ENCODE measurements at places on chromosomes 6 and 20.

DNA sequence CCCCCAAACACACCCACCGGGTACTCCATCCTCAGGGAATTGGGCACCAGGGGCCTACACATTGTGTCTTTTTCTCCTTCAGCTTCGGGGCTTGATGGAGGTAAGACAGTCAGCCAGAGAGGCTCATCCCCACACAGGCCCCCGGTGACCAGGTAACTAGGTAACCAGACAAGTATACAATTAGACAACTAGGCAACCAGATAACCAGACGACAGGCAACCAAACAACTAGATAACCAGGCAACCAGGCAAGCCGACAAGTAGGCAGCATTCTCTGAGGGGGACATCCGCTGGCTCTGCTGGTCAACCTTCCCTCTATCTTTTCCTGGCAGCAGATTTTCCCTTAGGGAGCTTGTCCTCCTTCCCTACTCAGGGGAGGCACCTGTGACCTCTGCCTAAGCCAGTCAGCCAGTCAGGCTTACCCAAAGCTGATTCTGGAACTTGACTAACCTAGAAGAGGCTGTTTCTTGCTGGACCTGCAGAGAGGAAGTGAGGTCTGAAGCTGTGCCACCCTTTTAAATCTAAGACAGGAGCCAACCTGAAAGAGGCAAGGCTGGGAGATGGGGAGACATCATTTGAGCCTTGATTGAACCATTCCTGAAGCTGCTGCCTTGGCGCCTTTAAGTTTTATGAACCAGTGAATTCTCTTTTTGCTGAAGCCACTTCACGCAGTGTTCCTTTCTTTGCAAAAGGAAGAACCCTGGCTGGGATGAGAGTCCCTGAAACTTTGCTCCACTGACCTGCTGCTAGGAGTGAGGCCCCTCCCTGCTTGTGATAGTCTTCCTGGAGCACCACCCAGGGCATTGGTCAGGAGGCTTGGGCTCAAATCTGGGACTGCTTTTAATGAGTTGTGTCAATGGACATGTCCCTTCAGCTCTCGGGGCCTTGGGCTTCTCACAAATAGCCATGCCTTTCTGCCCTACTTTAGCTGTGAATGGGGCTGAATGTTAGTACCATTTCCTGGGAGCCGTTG, 96.4 kb upstream of the RNF24 start:
- DNase-seq: no peak

DNA sequence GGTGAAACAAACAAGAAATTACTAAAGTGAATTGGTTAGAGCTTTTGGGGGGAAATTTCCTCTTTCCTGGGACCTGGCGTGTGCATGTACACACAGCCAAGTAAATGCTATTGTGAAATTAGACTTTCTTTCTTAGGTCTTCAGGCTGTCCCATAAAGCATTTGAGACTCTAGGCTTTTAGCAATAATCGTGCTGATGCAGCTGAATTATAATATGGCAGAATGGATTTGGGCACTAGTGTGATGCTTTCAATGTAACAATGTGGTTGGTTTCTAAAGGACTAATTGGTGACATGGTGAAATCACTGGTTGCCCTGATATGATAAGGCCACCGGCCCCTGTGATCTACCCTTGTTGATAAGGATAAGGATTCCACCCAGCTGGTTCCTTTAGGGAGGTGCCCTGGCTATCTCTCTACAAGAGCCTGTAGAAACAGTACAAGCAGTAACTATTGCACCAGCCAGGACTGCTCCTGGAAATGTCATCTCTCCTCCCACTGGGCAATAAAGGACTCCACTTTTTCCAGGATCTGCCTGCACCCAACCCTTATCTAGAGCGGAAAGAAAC, 164.1 kb downstream of the TFAP2A start:
- DNase-seq: no peak

- DNase-seq: no peak
Measured at GRCh38 chr6:54900666-54901065, 54.1 kb downstream of the FAM83B start.

DNA sequence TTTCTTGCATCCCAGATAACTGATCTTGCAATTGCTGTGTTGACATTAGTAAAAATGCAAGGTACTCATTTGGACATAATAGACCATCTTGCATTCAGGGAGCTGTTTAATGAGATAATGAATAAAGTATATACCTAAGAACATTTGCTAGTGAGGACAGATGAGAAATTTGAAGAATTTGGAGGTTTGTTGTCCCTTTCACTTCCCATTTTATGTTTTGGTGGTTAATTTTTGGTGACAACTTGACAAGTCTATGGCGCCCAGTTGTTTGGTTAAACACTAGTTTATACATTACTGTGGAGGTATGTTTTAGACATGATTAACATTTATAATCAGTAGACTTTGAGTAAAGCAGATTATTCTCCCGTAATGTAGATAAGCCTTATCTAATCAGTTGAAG, 300.2 kb upstream of the SYNCRIP start:
- no peak for DNase-seq

GRCh38 chr6:124393536-124393935, 568.7 kb upstream of the RNF217 start:
- DNase-seq: no peak

- no peak for DNase-seq
Measured at GRCh38 chr6:12009180-12009685, 2.9 kb upstream of the HIVEP1 start.

GRCh38 chr20:64049060-64049877, at the start of gene SOX18:
Gene SOX18, minus strand, starts transcription at chr20:64049639. Its CDS starts 123 bp downstream, at chr20:64049516.
- DNase-seq: peak; percentile 65

DNA sequence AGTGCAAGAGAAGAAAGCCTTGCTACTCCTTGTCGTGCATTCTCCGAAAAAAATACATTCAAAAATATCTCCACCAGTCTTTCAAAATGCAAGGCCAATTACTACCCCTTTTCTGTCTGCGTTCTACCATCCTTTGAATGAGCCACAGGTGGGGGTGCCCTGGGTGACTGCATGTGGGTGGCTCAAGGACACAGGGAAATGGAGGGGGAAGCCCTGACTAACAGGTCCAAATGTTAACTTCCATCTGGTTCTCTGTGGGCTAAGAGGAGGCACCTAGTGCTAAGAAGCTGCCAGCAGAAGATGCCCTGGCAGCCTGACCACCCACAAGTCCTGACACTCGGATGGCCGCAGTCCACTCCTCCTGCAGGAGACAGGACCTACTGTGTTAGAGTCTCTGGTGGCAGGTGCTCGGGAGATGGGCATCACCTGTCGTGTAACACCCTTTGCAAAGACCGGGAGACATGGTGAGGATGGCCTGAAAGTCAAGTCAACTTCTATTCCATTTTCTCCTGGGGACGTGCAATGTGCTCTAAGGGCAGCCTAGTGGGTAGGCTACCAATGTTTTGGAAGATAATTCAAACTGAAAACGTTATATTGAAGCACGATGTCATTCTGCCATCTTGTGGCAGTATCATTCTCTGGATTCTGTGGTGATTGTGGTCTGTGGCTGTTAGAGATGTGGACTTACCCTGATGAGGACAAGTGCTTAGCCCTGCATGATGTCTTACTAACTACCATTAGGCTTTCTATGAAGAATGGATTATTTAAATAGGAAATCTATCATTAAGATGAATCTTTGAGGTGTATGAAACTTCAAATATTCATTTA, 27.4 kb upstream of the IGF2R start:
- DNase-seq: no peak

DNA sequence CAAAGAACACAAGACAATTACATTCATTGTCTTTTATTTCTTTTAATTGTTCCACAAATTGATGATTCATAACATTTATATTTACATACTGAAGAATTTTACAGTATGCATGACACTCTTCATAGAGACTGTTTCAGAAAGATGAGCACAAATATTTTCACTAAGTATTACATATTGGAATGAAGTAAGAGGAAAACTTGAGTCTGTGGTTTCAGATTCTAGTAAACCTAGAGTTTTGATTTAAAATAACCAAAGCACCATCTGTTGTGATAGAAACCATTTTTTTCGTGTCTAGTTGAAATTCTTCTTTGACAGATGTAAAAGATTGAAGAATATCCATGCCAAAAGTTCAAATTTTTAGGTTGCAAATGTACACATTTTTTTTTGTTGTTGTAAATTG, 32.1 kb upstream of the OPN5 start:
- no peak for DNase-seq

- no peak for DNase-seq
Measured at GRCh38 chr20:58128635-58129625, 99.5 kb downstream of the ANKRD60 start.

GRCh38 chr6:144122861-144123260, 27.5 kb upstream of the STX11 start:
- DNase-seq: no peak

- no peak for DNase-seq
Measured at GRCh38 chr20:5687884-5688283, 62.3 kb upstream of the SHLD1 start.

DNA sequence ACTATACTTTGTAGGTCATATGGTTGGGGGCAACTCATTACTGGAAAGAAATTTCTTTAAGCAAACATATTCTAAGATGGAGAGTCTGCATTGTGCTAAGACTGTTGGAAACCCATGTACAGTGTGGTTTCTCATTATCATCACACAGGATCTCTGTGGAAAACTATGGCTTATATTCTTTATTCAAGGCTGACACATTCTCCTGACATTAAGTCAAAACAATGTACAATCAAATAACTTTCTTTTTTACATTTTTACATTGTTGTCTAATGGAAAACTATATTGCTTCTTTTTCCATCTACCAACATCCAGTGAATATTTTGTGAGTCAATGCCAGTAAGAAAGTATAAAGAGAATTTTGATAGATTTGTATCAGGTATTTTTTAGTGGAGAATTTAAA, 417.6 kb downstream of the GRIK2 start:
- DNase-seq: no peak

GRCh38 chr20:49955167-49955566, 19.0 kb downstream of the RNF114 start:
- no peak for DNase-seq

DNA sequence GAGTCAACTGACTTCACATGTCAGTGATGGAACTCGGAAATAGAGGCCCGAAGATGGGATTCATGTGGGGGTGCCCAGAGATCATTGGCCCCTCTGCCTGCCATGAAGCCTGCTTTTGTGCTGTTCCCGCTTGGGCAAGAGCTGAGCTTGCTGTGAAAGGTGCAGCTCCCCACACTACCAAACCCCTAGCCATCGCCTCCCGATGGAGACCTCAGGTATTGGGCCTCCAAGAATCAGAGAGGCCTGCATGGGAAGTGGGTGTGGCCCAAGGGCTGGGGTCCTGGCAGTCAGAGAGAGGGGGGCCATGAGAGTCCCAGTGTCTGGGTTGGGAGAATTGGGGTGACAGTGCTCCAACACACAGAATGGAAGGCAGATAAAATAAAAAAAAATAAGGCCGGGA, 160.9 kb downstream of the SOD2 start:
- DNase-seq: no peak

- DNase-seq: no peak
Measured at GRCh38 chr6:145034664-145035063, 700.7 kb downstream of the EPM2A start.

DNA sequence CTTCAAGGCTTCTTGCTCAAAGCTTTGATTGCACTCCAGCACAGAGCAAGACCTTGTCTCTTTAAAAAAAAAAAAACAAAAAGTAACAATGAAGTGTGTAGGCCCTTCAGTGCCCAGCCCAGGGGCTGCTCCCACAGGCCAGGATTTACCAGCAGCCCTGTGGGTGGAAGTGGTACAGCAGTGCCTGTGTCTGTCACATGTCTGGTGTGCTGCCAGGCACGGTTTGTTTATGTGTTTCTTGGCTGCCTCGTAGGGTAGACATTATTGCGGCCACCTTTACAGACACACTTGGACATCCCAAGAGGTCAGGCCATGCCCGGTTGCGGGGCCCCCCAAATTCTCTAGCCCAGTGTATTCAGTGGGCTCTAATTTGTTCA, 12.7 kb downstream of the DYNLRB1 start:
- DNase-seq: peak; percentile 85

GRCh38 chr20:48668451-48668946, 159.3 kb downstream of the PREX1 start:
- DNase-seq: peak; percentile 60

GRCh38 chr20:55266361-55266760, 739.0 kb downstream of the CBLN4 start:
- no peak for DNase-seq

DNA sequence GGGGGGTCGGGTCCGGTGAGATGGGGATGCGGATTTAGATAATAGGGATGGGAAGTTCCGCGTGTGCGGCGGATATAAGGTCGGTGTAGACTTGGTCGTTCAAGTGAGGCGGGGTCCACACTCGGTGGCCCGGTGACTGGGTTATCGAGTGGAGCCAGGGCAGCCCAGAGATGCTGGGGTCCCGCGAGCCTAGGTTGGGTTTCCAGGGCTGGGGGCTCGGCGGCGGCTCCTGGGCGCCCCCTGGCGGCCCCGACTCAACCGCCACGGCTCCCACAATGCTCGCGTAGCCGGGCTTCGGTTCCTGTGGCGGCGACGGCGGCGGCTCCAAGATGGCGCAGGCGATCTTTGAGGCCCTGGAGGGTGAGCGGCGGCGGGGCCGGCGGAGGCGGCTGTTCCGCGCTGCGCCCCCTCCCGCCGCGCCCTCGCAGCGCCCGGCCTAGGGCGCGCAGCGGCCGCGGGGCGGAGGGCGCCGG, at the start of gene ZNF341:
ZNF341 (plus strand) TSS at position 304 of the 473 bp plus-strand sequence; CDS start at position 330, 26 bp downstream.
- DNase-seq: peak; percentile 94

GRCh38 chr6:3634280-3634816, 117.2 kb downstream of the PXDC1 start:
- DNase-seq: no peak

- DNase-seq: no peak
Measured at GRCh38 chr20:48752963-48753362, 74.8 kb downstream of the PREX1 start.

- no peak for DNase-seq
Measured at GRCh38 chr6:65830151-65830550, 123.1 kb upstream of the EYS start.

DNA sequence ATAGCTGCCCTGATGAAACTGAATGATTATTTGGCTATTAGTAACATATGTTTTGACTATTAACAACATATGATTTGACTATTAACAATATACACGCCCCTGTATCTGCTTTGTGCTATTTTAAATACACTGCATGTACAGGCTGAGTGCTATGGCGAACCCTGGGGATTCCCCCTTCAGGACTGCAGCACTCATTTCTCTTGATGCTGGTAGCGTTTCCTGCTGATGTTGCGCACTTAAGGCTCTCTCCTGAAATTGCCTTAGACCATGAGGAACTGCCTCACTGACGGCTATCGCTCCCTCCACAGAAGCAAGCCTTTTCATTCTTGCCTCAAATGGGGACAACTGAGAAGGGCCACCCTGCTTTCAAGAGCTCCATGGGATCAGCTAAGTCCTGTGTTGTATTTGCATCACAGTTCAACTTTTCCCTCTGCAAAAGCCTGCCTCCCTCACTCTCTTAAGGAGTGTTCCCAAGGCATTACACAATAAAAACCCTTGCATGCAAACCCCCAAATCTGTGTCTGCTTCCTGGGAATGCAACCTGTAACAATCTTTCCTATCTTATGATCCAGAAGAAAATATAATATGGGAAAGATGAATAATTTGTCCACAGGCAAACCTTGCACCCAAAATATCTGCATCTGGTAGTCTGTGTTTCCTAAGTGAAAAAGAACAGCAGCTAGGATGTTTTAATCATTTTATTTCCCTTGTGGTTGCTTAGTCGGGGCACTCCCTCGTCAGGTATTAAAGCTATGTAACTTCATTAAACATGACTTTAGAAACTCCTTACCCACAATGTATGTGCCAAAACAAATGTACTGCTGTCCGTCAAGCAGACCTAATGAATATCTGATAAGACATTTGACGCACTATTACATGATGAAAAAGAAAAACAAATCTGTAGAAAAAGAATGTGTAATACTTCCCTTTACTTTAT, 456.4 kb downstream of the COL12A1 start:
- no peak for DNase-seq

- peak; percentile 2 for DNase-seq
Measured at GRCh38 chr6:33817489-33817888, 13.7 kb upstream of the MLN start.
